ENCODE measurements at places on chromosomes 16 and 17. TPM values are rescaled to one million over a fixed set of nuclear protein-coding genes. Genes with fewer than 3 reads are reported as not detected.

- DNase-seq: no peak
Measured at GRCh38 chr17:1478418-1478817, 14.1 kb downstream of the MYO1C start.

GRCh38 chr16:69566240-69566980, 644 bp downstream of the NFAT5 start:
- no peak for DNase-seq

DNA sequence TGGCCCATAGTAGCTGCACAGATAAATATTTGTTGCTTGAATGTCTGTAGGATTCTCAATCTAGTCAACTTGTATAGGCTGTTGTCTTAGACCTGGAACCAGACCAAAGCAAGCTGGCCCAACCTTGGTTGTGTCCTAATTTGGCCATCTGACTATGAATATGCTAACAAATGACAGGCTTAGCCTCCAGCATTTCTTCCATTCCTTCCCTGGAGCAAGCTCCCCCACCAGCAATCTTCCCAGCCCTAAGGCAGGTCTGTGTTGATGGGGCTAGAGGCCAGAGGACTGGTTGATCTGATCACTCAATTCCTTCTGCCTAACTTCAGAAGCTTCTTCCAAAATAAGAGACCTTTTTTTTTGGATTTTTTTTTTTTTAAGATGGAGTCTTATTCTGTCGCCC, 9.4 kb upstream of the PHOSPHO1 start:
- no peak for DNase-seq

GRCh38 chr17:70855401-70856054, 686.2 kb downstream of the KCNJ2 start:
- no peak for DNase-seq

IKZF3 gene
- 1.2 TPM for total RNA-seq

DNA sequence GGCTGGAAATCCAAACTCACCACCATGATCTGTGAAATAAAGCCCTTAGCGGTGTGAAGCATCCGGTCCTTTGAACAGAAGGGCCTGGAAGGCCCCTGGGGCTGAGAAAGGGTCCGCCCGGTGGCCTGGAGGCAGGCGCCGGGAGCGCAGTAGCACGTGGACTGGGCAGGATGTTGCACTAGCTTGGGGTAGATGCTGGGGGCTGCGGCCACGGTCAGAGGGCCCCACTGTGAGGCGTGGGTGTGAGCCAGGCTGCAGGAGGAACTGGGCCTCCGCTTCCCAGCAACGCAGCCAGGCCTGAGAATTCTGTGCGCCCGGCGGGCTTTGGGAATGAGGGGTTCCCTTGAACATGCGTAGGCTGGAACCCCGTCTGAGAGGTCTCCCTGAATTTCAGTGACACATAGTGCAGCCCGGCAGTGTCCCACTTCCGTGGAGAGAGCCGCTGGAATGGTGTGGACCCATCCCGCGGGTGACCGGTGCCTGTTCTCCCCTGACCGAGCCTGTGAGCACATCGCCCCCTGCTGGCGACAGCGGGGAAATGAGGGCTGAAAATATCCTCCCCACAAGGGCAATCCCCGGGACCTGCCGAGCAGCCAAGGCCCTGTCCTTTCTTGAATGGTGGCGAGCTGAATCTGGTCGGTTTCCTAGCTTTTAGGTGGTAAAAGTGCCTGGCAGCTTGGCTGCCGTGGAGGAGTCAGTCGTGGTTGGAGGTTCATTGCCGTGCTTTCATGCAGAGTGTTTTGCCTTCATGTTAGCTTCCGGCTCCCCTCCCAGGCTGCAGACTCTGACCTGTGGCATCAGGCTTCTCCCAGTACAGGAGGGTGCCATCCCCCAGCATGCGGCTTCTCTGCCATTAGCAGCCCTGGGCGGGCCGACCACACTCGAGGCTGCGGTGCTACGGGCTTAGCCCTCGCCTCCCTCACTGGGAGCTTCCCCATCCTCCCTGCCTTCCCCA, 43.8 kb downstream of the DNAJA2 start:
- DNase-seq: no peak

DNA sequence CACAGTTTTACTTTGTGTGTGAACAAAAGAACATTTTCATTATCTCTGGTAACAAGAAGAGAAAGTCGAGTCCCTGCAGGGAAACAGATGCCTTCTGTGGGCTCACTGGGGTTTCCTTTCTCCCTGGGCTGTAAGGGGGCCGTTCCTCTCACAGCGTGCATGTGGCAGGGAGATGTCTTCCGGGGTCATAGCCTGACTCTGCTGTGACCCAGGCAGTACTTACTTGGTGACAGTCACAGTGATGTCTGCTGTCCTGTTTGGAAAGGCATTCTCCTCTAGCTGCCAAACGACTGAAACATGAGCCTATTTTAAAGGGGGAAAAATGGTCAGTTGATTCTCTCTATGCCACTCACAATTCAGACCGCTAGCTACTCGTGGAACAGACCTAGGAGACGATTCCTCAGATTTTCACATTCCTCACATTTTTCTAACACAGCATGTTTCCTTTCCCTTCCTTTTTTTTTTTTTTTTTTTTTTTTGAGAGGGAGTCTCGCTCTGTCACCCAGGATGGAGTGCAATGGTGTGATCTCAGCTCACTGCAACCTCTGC, 7.3 kb downstream of the HASPIN start:
- DNase-seq: no peak

ZNF821 gene
- 5.8 TPM for total RNA-seq

VAT1L gene
- total RNA-seq: 33.2 TPM

- DNase-seq: no peak
Measured at GRCh38 chr17:61827649-61828395, 35.5 kb downstream of the BRIP1 start.

DNA sequence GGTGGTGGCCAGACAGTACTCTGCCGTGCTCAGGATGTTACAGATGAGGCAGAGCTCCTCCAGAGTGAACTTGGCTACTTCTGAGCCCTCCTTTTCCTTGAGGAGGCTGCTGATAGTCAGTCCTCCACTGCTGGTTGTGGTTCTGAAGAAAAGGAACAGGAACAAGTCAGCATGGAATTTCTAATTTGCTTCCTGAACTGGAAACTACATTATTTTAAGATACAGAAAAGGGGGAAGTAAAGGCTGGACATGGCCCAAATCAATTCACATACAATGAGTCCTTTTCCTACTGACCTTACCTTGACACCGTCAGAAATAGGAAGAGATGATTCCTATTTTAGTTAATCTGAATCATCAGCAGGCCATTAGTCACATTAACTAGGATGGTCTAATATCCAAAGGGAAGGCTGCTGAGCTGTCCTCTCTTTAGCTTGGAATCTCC, 154.2 kb downstream of the VPS53 start:
- no peak for DNase-seq

DNA sequence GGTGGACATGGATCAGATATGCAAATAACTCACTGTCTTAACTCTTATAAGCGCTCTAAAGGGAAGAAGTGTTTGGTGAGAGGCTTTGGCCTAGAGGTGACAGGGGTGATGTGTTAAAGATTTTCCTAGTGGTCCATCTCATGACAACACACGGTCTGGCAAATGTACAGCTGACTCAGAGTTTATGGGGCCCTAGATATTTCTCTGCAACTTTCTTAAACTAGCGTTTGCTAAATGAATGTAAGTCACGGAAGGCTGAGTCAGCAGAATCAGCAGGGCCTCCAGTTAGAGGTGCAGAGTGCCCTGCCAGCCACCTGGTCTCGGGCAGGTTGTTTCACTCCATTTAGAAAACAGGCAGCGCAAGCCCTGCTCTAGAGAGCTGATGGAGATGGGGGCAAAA, 40.1 kb downstream of the CLEC16A start:
- no peak for DNase-seq

CD19 gene
- total RNA-seq: 0.16 TPM

NOD2 gene
- 1.5 TPM for total RNA-seq

CCL13 gene
- 1.6 TPM for total RNA-seq

NACA2 gene
- total RNA-seq: not detected

GRCh38 chr17:1580979-1581676, 18.5 kb upstream of the PITPNA start:
- no peak for DNase-seq

DNA sequence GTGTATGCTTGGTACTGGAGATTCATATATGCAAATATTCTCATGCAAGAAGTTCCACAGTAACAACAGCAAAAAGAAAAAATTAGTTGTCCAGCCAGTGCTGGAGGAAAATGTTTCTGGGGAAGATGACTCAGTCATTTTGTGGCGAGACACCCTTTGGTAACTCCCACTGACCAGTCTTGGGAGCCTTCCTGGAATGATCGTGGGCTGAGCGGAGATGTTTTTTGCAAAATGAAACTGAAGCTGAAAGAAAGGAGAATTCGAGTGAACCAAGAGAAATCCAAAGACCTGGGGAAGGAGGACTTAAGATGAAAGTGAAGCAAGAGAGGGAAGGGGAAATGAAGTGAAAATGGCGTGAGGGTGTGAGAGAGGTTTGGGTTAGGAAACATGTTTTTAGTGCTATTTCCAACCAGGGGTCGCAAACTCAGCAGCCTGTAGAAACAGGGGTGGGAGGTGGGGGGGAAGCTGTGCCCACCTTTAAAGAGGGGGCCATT, 5.2 kb downstream of the ITPRIPL2 start:
- DNase-seq: no peak

- DNase-seq: no peak
Measured at GRCh38 chr16:75188832-75189477, 18.0 kb downstream of the CTRB2 start.

GRCh38 chr17:50318501-50319285, 27.2 kb upstream of the XYLT2 start:
- DNase-seq: peak; percentile 14

GRCh38 chr17:67478401-67479041, 101.4 kb downstream of the PITPNC1 start:
- no peak for DNase-seq

DNA sequence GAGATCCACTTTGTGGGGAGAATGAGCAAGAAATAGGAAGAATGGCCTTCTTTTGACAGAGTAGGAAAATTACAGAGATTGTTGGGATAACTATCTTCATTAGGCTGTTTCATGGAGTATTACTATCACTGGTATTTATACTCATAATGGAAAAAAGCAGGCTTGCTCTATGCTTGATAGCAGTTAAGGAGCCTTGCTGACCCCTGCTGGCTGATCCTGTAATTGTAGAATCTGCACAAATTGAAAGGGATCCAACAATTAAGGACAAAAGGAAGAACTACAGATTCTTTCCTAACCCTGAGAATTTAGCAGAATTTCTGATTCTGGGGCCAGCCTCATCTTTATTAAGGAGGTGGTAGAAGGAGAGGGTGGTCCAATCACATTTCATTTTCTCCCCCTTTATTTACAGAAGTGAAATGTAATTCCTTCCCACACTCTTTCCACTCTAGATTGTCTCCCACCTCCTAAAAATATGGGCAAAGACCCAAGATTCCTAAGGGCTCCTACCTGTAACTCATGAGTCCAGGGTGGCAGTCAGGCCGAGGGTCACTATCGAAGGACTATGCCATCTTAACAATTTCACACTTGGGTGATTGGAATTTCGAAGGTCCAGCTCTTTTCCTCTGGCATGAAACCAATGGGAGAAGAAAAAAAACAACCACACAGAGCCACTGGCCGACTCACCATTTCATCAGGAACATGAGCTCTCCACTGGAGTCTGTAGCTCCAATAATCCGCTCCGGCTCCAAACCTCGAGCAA, 26.3 kb downstream of the NFE2L1 start:
- DNase-seq: peak; percentile 64

DNA sequence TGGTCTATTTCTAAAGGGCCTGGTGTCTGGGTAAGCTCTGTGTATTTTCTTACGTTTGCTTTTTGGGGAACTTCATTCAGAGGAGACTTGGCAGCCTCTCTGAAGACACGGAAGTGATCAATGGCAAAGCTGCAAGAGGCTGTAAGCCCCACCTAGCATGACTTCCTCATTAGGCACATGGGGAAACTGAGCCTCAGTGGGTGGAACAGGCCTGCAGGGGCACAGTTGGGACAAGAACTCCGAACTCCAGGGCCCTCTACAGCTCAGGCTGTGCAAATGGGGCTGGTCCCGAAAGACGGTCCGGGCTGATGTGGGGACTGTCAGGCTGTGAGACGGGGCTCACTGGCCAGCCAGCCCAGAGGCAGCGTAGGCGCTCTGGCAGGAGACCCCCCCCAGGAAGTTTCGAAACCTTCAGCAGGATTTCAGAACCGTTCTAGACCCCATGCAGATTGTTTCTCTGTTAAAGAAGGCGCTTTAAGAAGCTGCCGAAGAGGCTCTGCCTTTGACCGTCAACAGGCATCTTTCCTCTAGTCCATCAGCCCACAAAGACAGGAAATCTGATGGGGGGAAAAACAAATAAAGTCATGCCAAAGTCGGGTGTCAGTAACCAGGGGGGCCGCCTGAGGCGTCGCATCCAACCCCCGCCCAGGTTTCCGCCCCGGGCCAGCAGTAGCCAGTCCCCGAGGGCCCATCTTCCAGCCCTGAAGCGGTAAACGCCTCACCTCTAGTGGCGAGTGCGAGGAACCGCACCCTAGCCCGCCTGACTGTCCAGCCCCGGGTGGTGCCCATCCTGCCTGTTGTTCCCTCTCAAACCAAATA, 79.8 kb upstream of the TBC1D3K start:
- DNase-seq: no peak

FLOT2 gene
- total RNA-seq: 25.1 TPM

CMTM2 gene
- not detected for total RNA-seq

- no peak for DNase-seq
Measured at GRCh38 chr17:17004251-17004996, 32.5 kb upstream of the TNFRSF13B start.

KRTAP4-9 gene
- total RNA-seq: not detected

DNA sequence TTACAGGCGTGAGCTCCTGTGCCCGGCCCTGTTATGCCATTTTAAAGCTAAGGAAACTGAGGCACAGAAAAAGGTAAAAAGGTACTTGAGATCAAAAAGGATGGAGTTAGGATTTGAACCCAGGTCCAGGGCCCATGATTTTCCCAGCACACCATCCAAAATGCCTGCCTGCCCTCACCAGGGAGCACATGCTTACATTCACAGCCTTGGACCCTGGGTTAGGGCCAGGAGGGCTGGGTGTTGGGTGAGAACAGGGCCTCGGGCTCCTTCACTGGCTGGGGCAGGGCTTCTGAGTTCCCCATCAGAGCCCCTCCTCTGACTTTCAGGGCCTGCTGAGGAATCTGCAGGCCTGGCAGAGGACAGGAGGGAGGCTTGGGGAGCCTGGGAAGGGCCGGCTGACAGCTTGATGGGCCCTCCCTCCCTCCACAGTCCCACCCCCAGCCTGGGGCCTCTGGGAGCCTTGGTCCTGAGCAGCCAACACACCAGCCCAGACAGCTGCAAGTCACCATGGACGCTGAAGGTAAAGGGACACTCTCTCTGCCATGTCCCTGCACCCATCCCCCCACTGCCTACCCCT, at the start of gene QPRT:
TSS of gene QPRT (plus strand) at position 490 of the 577 bp plus-strand sequence. CDS start at position 508, 18 bp downstream.
- peak; percentile 65 for DNase-seq

SPN gene
- total RNA-seq: 0.85 TPM

- DNase-seq: no peak
Measured at GRCh38 chr16:57711993-57712392, 17.4 kb downstream of the DRC7 start.

- no peak for DNase-seq
Measured at GRCh38 chr17:4815043-4815675, 8.2 kb downstream of the PLD2 start.

GRCh38 chr16:52528393-52529065, 18.4 kb downstream of the TOX3 start:
- no peak for DNase-seq

GRCh38 chr17:82846061-82846691, 6.4 kb upstream of the ZNF750 start:
- DNase-seq: no peak

Measured in urinary bladder (tissue), 4 donors.